ENCODE measurements at places on chromosomes 1 and 21. TPM values are rescaled to one million over a fixed set of nuclear protein-coding genes. Genes with fewer than 3 reads are reported as not detected.

Gene AHCTF1
- total RNA-seq = 28.9 TPM

Gene CACNA1S
- total RNA-seq = 16.5 TPM

Gene PTGFR
- 2.6 TPM for total RNA-seq

Gene C1orf116
- 13.3 TPM for total RNA-seq

Gene KCNQ4
- total RNA-seq = 8.6 TPM

Gene OR2M3
- total RNA-seq = not detected

Gene PRRX1
- total RNA-seq = 33.0 TPM
